ENCODE measurements at places on chromosomes 4 and X.

DNA sequence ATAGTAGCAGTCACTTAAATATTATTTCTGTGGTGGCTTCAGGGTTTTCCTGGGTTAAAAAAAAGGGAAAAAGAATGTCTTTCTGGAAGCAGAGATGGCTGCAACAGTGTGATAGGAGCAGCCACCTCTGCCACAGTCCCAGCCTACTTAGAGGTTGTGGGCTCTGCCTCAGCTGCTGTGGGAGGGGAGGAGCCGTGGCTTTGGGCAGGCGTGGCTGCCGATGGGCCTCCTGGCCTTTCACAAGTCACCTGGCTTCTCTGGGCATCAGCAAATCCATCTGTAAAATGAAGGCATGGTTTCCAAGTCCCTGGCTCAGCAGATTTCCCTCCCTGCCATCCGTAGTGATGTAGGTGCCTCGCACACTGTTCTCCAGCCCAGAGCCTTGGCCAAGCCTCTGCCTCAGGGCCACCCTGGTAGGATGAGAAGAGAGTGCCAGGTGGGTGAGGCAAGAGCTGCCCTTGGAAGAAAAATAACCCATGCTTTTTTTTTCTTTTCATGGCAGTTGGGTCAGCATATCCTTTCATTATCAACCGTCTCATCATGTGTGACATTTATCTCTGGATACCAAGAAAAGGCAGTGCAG lies 66.1 kb downstream of the PTTG2 start:
- DNase-seq = no peak

- no peak for DNase-seq
These were observed 219.1 kb downstream of the GC start for GRCh38 chr4:71564775-71565174.

GRCh38 chr4:73725510-73725909 lies 14.9 kb upstream of the CXCL8 start:
- no peak for DNase-seq

- no peak for DNase-seq
These were observed 95.2 kb upstream of the RPS6KA3 start for GRCh38 chrX:20361890-20362262.

DNA sequence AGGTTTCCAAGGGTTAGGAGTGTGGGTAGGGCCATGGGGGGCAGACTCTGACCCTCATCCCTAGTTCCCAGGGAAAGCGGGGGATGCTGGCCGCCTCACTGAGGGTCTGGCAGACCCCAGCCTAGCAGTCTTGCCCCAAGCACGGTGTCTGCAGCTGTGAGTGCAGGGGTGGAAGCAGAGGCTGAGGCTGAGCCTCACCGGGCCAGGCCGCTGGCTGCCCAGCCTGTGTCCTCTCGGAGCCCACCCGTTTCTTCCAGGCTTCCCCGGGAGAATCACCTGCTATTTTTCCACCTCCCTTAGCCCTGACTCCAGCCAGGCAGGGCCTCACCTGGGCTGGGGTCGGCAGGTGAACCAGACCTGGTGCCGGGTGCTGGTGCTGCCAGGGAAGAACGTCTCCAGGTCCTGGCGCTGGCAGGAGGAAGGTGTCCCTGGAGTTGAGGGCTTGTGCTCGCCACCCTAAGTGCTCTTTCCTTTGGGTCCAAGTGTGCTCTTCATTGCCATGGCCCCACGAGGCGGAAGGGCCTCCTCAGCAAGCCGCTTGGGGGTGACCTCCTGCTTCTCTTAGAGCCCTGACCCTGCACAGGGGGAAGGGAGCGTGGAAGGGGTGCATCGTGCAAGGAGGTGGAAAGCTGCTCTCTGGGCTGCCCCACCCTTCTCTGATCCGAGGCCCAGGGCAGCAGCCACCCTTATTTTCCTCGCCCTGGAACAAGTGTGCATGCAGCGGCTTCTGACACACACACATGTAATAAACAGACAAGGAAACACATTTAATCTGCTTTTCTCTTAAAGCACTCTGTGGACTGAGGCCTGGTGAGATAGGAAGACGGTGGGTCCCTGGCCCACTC lies 112.7 kb downstream of the FAM53A start:
- no peak for DNase-seq

GRCh38 chr4:152591396-152591795 lies 55.5 kb upstream of the FBXW7 start:
- DNase-seq = no peak

GRCh38 chr4:184198190-184198589 lies 19.5 kb downstream of the ENPP6 start:
- no peak for DNase-seq

DNA sequence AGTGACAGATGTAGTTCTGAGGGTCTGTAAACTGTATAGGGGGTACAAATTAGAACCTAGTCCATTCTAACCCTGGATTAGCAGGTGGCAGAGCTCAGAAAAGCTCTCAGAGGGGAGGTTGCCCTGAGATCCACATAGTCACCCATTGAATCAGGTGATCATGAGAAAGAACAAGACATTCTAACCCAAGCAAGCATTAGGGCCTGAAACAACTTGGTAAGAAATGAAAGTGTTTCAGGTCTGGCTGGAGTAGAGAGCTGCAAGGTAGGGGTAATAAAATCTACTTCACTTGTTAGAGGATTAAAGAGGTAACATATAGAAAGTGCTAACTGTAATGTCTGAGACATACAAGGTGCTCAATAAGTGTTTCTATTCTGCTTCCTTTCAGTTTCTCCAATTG lies 8.8 kb upstream of the BMP2K start:
- no peak for DNase-seq

- DNase-seq = peak; percentile 7
These were observed 96.1 kb downstream of the PHKA2 start for GRCh38 chrX:18887825-18888212.

- DNase-seq = no peak
These were observed 6.0 kb downstream of the P2RY4 start for GRCh38 chrX:70254063-70254400.

DNA sequence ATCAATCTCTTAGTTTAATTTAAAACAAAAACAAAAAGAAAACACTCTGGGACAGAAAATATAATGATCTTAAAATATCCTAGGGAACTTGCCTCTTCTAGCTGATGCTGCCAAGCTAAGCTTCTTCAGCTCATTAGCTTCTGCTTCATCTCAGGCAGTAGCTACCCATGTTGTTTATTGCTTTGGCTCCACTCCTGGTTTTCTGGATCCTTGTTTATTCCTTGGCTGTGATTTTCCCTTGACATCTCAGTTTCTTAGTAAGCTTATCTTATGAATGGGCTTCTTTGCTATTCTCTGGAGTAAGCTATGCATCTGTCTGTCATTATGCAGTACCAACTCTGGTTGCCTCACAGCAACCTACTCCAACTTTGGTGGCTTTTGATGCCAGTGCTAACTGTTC lies 5.1 kb upstream of the MTHFD2L start:
- no peak for DNase-seq

DNA sequence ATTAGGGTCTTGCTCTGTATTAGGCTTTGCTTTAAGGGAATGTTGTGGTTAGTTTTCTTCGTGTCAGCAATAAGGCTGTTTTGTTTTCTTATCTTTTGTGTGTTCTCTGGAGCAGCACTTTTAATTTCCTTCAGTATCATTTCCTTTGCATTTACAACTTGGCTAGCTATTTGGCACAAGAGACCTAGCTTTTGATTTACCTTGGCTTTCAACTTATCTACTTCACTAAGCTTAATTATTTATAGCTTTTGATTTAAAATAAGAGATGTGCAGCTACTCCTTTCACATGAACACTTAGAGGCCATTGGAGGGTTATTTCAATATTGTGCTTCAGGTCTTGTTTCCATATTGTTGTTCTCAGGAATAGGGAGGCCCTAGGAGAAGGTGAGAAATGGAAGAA lies 68.2 kb downstream of the FAT4 start:
- no peak for DNase-seq

GRCh38 chr4:105273230-105273629 lies 126.6 kb downstream of the TET2 start:
- DNase-seq = no peak

DNA sequence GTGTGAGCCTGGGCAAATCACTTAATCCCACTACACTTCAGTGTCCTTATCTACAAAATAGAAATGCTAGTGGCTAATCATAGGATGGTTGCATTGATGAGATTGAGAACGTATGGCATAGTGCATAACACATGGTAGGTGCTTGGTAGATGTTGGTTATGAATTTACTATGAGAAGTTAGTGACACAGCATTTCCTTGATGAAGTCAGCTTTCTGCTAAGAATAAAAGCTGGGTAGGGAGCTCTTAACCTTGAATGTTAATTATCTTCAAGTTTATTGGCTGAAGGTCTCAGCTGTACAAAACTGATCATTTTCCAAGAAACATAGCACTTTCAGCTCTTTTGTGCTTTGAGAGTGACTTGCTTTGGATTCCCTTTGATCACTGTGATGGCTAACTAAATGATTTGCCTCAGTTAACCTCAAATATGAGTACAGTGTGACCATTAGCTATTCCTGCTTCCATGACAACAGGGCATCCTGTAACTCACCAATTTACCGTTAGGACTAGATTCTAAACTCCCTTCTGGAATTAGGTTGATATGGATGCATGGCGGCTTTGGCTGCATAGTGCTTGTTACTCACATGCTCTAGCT lies 17.8 kb downstream of the PDK3 start:
- DNase-seq = no peak

- DNase-seq = no peak
These were observed 361.1 kb downstream of the MID1IP1 start for GRCh38 chrX:39162322-39162735.

- no peak for DNase-seq
These were observed 65.2 kb downstream of the AMMECR1 start for GRCh38 chrX:110252711-110253110.

DNA sequence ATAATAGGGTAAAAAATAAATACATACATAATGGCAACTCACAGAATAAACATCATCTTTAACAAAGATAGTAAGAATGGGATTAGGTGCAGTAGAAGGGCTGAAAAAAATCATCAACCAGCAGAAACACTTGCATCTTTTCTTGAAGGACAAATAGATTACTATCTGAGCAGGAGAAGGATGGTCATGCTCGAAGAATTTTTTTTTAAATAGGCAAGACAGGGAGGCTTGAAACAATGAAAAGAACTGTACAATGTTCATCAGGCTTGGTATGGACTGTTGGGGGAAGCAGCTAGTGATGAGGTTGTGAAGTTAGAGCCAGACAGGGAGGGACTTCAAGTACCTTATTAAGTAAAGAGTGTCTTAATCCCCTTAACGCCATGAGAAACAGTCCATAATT lies 167.4 kb upstream of the LDB2 start:
- no peak for DNase-seq

- no peak for DNase-seq
These were observed 18.2 kb downstream of the ELF4 start for GRCh38 chrX:130091980-130092522.

- no peak for DNase-seq
These were observed 48.6 kb downstream of the BMPR1B start for GRCh38 chr4:94806376-94806775.

DNA sequence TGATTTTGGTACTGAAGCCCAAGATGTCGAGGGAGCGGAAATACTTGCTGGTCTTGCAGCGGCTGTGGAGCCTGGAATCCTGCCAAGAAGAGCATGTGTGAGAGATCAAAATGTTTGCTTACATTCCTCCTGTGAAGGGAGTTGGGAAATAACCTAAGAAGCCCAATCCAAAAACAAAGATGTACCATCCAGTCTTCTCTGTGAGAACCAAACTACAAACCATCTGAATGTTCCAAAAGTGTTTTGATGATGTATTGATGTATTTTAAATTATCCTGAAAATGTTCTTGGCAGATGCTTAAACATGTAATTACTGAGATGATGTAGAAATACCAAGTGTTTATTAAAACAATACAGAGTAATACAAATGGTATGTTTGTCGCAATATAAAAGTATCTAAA lies 10.1 kb upstream of the ADH1A start:
- no peak for DNase-seq

- no peak for DNase-seq
These were observed 1015.6 kb downstream of the PCDH19 start for GRCh38 chrX:99394456-99394855.

- no peak for DNase-seq
These were observed 370.0 kb downstream of the GPAT3 start for GRCh38 chr4:83905952-83906351.

DNA sequence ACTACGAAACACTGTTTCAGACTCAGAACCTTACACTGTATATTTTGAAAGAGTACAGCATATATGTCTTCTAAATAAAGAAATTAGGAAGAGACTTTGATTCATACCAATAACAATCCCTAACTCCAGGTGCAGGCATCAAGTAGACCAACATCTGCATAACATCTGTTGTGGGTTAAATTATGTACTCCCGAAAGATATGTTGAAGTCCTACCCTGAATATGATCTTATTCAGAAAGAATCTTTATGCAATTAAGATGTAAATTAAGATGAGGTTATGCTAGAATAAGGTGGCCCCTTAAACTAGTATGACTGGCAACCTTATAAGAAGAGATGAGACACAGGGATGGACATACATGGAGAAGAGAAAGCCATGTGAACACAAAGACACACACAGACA lies 117.9 kb downstream of the INPP4B start:
- no peak for DNase-seq

DNA sequence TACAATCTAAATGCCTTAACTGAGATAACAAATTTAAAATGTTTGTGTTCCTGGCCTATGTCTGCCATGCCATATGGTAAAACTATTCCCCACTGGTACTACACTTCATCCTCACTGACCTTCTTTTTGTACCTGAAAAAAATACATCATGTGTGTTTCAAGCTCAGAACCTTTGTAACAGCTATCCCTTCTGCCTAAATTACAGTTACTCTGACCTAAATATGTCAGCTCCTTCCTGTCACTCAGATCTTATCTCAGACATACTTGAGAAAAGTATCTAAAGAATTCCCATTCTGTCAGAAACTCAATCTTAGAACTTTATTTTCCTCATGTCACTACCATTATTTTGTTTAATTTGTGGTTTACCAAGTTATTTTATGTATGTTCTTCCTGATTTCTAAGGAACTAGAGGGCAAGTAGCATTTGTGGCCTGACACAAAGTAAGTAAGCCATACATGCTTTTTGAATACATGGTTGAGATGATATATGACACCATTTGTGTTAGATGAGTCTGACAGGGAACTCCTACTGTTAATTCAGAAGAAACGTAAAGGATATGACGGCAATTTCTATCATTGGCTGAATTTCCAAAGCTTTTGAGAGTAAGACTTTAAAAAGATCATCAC lies 456.5 kb upstream of the NDST3 start:
- no peak for DNase-seq

GRCh38 chr4:113539408-113539807 lies 222.1 kb downstream of the CAMK2D start:
- DNase-seq = peak; percentile 62

- DNase-seq = no peak
These were observed 35.2 kb downstream of the KDM6A start for GRCh38 chrX:44908153-44908552.

DNA sequence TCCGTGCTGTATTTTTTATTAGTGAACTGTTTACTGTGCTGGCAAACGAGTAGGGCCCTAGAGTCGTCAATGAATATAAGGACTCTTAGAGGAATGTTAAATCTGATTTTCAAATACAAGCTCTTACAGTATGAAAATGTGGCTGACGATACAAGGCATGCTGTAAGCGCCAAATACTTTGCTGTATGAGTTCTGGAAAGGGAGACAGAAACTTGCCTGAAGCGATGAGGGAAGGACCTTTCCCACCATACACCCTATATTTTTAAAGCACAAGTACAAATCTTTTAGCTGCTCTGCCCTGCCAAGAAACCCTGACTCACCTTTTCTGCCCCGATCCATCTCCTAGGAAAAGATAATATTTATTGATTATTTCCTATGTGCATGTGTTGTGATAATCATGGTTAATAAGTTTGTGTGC lies 15.7 kb upstream of the RUFY3 start:
- DNase-seq = no peak
